ENCODE measurements at places on chromosomes 2 and 18. TPM values are rescaled to one million over a fixed set of nuclear protein-coding genes. Genes with fewer than 3 reads are reported as not detected.

GRCh38 chr18:55446996-55447671 lies 140.9 kb downstream of the TCF4 start:
- no peak for DNase-seq

- no peak for DNase-seq
Measured at GRCh38 chr2:162063281-162063680, 10.7 kb downstream of the DPP4 start.

DNA sequence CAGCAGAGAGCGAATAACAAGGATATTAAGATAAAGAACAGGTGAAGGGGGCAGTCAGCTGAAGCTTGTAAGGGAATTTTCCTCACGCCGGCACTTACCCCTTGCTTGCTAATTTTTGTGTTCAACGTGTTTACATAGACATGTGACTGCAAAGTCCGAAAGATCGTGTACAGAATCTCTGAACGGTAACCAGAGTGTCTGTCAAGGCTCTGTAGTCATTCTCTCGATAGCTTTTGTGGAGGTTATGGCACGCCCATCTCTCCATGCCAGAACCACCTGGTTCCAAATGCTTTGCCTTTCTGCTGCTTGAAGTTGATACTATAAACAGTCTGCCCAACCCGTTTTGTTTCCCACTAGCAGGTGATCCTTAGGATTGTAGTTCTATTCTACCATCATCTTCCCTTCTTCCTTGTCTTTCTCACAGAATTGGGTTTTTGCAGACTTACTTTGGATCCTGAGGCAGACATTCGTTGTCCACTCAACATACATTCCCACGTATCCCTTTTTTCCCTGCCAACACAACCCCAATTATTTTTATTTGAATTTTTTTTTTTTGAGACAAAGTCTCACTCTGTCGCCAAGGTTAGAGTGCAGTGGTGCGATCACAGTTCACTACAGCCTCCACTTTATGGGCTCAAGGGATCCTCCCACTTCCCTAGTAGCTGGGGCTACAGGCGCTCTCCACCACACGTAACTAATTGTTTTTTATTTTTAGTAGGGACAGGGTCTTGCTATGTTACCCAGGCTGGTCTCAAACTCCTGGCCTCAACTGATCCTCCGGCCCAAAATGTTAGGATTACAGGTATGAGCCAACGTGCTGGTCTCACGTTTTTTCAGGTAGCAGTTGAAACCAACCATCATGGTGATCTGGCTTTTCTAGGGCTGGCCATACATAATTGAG lies 1.3 kb upstream of the USP34 start:
- peak; percentile 39 for DNase-seq

DNA sequence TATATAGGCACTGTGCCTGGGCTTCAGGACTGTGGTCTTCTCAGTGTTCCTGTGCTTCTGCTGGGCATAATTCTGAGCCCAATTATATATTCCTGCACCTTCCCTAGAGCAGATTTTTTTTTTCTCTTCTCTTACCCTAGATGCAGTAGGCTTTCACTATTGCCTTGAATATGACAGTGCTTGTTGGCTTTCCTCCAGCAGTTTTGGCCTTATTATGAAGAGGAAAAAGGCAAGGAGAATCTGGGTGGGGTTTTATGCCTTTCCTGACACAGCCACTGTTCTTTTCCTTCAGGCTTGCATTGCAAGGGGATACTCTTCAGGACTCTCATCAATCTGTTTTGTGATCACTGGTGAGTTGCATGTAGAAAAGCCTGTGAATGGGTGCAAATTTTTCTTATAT lies 221.9 kb upstream of the CELF4 start:
- DNase-seq, result no peak

- no peak for DNase-seq
Measured at GRCh38 chr2:208939852-208940251, 484.0 kb upstream of the MAP2 start.

DNA sequence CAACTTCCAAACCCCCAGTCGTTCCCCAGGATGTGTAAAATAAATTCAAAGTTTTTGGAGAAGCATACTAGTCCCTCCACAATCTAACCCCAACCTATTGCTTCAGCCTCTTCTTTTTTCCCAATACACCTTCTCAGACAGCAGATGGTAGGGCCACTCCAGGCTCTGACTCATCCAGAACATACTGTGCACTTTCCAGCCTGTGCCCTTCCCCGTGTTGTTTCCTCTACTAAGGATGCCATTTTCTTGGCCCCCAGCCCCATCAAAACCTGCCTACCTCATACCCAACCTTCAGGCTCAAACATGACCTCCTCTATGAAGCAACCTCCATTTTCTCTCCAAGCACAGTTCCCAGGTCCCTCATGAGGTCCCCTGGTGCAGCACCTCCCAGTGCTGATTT lies 669.3 kb downstream of the BCL11A start:
- DNase-seq, result no peak

DNA sequence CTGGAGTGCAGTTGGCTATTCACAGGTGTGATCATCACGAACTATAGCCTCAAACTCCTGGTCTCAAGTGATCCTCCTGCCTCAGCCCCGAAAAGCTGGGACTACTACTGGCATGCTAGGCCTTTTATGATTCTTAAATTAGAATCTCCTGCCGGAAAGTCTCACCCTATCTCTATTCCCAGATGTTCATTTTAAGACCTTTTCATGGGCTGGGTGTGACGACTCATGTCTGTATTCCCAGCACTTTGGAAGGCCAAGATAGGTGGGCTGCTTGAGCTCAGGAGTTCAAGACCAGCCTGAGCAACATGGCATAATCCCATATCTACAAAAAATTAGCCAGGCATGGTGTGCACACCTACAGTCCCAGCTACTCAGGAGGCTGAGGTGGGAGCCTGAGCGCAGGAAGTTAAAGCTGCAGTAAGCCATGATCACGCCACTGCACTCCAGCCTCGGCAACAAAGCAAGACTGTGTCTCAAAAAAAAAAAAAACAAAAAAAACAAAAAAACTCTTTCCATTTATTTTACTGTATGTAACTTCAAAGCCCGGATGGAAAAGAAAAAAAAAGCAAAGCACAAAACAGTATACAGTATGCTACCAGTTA lies 8.1 kb downstream of the PPP4R3B start:
- DNase-seq, result no peak

- DNase-seq, result no peak
Measured at GRCh38 chr2:54394392-54394791, 61.7 kb upstream of the SPTBN1 start.

DNA sequence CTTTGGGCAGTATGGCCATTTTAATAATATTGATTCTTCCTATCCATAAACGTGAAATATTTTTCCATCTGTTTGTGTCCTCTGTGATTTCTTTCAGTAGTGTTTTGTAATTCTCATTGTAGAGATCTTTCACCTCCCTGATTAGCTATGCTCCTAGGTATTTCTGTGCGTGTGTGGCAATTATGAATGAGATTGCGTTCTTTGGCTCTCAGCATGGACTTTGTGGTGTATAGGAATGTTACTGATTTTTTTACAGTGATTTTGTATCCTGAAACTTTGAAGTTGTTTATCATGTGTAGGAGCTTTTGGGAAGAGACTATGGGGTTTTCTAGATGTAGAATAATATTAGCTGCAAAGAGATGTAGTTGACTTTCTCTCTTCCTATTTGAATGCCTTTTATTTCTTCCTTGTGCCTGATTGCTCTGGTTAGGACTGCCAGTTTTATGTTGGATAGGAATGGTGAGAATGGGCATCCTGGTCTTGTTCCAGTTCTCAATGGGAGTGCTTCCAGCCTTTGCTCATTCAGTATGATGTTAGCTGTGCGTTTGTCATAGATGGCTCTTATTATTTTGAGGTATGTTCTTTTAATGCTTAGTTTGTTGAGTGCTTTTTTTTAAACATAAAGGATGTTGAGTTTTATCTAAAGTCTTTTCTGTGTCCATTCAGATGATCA lies 27.0 kb upstream of the THUMPD2 start:
- DNase-seq, result no peak

GRCh38 chr2:118176601-118177000 lies 88.3 kb downstream of the INSIG2 start:
- DNase-seq, result no peak

DNA sequence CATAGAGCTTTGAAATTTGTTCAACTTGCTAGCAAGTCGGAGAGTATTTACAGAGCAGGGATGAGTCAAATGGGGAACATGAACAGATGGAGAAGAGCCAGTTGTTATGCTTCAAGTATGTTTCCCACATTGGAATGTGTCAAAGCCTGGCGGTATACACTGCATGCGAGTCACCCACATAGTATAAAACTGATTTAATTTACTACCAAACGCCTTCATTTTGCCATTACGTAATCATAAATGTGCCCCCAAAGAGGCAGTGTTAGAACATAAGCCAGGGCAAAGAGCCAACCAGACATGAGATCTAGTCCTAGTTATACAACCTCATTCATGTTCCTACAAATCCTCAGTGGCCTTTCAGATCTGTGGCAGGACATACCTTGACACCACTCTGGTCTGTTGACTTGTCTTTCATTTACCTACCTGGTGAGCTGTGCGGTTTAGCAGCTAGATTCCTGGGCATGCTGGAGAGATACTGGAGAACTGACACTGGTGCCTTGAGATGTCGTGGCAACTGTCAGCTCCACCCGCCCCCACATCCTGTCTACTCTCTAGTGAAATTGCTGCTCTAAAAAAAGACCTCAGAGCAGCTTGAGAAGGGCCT lies 21.7 kb upstream of the NRP2 start:
- no peak for DNase-seq

DNA sequence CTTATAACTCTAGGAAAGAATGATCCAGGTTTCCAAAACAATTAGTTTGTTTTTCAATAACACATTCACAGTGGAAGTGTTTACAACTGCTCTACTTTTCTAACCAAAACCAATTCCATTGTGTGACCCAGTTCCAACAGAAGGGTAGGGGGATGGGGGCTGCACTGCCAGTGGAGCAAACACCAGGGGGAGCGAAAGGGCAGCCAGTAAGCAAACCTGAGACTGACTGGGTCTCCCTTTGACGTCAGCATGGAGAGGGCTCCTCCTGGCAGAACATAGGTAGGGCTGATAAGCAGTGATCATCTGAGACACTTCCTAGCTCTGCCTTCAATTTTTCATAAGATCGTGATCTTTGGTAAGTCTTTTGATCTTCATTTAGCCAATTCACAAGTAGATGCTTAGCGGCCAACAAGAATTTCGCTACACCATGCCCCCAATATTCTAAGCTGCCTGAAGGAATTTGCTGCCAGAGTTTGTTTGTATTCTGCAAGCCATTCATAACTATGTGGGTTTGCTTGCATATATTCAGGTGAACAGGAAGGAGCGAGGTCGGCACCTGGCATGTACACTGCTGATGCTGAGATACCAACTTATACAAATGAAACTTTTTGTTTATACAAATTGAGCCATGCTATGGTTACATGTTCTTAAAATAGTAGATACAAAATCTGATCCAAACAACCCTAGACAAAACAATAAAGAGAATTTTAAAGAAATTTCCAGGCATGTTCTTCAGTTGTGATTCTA lies 45.9 kb downstream of the ST6GAL2 start:
- no peak for DNase-seq

DNA sequence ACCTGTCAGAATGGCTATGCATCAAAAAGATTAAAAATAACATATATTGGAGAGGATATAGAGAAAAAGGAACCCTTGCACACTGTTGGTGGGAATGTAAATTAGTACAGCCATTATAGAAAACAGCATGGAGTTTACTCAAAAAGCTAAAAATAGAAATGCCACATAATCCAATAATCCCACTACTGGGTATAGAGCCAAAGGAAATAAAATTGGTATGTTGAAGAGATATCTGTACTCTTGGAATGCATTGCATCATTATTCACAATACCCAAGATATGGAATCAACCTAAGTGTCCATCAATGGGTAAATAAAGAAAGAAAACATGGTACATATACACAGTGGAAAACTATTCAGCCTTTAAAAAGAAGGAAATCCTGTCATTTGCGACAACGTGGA lies 77.2 kb downstream of the C1D start:
- no peak for DNase-seq

- no peak for DNase-seq
Measured at GRCh38 chr2:177291701-177292100, 27.2 kb upstream of the NFE2L2 start.

DNA sequence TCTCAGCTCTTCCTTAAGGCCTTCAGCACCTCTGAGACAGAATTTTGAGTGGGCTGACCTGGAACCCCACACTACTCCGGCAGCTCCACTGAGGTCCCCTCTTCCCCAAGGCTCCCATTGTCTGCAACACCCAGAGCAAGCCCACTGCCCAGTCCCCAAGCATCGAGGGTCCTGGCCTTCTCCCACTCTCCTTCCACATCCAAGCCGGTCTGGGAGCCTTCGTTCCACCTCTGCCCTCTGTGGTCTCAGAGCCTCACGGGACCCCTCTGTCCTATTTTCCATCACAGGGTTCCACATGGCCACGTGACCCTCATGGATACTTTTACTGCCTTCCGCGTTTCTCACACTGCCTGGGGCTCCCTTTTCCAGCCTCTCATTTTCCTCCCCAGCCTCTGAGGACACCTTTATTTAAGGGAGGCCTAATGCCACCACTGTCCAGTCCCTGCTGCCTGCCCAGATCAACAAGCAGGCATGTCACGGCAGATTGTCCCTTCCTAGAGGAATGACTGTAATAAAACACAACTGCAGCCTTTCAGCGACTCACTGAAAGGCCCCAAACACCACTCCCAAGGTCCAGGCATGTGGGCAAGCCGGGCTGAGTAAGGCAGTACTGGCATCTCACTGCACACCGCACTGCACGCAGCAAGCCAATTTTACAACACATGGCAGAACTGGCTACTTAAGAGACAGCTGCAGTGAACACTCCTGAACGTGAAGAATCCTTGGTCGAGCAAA lies 7.9 kb upstream of the SALL3 start:
- no peak for DNase-seq

GRCh38 chr2:23703037-23703582 lies 223.8 kb downstream of the ATAD2B start:
- DNase-seq, result no peak

- DNase-seq, result no peak
Measured at GRCh38 chr18:54752185-54752584, 76.1 kb upstream of the RAB27B start.

GRCh38 chr18:68568364-68569155 lies 146.3 kb downstream of the TMX3 start:
- no peak for DNase-seq

- DNase-seq, result peak; percentile 35
Measured at GRCh38 chr2:206250041-206250897, 24.2 kb upstream of the ZDBF2 start.

GRCh38 chr18:55510809-55511208 lies 77.2 kb downstream of the TCF4 start:
- peak; percentile 100 for DNase-seq

GRCh38 chr2:230893841-230894781 lies 29.4 kb downstream of the ITM2C start:
- no peak for DNase-seq

GRCh38 chr2:37378411-37378810 lies 34.0 kb downstream of the QPCT start:
- DNase-seq, result no peak

- no peak for DNase-seq
Measured at GRCh38 chr2:218296200-218296599, 3.9 kb upstream of the TMBIM1 start.

DYNAP gene
- total RNA-seq, result not detected

CNRIP1 gene
- total RNA-seq, result 36.9 TPM

SAG gene
- total RNA-seq, result not detected

VAMP5 gene
- total RNA-seq, result 85.9 TPM

MAP3K19 gene
- total RNA-seq, result not detected

PIEZO2 gene
- total RNA-seq, result 256 TPM

KRTCAP3 gene
- not detected for total RNA-seq

ZSWIM2 gene
- not detected for total RNA-seq
